ENCODE measurements at places on chromosomes 6 and 20.

GRCh38 chr20:44576297-44576696 lies 6.1 kb upstream of the PKIG start:
- no peak for DNase-seq

DNA sequence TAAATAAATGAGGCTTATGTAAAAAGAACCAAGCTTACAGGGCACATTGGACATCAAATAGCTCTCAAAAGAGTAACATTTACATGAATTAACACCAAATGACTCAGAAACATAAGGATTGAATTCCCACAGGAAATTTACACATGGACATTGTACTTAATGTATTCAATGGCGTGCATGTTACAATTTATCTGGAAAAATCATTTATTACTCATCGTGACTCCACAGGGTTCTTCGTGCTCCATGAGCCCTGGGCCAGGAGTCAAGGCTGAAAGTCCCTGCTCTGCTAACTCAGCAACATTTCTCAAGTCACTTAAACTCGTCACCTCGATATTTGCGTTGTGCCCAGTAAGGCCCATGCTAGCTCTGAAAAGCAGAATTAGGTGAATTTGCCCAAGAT lies 158.5 kb downstream of the PHACTR1 start:
- DNase-seq: no peak

- no peak for DNase-seq
Observed at GRCh38 chr6:13474360-13474759, 13.0 kb downstream of the GFOD1 start.

DNA sequence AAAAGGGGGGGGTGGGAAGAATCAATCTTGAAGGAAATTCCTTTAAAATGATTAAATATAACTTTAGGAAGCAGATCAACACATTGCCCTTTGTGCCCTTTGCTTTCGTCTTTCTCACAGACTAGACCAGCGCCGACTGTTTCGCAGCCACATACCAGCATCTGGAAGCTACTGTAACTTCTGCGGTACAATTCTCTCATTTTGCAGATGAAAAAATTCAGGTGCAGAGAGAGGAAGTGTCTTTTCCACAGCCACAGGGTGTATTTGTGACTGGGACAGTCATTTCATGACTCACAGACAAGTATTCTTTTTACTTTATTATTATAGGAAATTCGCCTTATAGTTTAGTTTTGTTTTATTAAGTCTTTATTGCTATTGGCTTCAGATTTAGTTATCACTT lies 84.2 kb downstream of the UST start:
- DNase-seq: no peak

GRCh38 chr6:117395164-117395563 lies 30.6 kb downstream of the ROS1 start:
- DNase-seq: no peak

DNA sequence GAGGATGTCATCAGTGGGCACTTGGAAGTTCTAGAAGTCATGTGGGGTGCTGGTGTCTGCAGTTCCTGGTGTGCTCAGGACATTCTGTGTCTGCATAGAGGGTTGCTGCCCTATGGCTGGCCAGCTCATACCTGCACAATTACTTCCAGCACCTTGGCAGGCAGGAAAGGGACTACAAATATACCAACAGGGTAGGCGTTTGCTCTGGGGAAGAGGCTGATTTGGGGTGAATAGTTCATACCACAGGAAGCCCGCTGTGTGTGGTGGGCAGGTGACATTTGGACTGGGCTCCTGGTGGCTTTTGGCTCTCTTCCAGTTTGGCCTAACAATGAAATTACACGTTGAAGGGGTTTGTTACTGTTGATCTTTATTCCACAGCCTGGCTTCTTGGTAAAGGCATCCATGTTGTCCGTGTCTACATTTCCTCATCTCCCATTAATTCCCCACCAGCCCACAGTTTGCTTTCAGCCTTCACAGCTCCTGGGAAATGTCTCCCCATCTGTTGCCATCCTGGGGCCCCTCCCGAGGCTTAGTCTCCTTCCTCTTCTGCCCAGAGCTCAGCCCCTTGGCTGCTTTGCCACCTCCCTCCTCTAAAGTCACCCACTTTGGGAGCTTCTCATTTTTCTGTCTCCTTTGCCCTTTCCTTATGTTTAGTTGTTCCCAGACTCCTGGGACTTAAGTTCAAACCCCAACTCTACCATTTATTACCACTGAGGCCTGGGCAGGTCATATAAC lies 88.1 kb downstream of the RSPH3 start:
- peak; percentile 46 for DNase-seq

GRCh38 chr6:107638493-107638892 lies 148.6 kb downstream of the SOBP start:
- DNase-seq: no peak

DNA sequence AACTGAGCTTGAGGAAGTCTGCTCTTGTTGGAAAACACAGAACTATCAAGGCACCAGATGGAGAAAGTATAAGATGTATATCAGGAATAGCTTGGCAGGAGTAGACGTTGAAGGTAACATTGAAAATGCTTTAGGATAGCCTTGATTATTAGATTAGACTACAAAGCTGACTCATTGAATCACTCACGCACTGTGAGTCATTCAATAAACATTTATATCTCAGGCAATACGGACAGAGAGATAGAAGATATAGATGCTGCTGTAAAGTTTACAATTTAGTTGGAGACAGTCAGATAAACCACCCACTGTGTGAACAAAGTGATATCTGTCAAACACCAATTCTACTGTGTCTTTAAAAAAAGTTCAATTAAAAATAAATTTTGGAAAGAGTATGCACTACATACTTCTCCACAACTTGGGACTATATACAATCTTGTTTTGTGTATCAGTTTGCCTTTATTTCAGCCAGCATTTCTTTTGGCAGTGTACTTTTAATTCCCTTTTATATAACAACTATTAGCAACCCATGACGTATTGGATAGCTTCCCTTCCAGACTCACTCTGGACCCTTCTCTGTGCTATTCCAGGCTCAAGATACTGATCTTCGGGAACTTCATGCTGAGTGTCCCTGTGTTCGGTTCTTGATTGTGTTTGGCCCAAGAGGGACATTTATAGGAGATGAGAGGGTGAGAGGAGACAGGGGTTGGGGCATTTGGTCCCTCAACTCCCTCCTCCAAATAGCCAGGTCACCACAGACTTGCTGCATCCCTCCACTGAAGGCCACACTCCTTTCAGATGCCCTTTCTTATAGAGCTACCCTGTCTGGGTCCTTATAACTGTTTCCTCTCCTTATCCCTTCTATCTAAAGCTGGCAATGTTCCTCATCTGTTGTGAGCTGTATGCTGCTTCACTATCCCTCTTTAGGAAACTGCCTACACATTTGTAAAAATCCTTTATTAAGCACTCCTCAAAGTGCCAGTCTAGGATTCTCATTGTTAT lies 176.6 kb upstream of the PTPRK start:
- no peak for DNase-seq

DNA sequence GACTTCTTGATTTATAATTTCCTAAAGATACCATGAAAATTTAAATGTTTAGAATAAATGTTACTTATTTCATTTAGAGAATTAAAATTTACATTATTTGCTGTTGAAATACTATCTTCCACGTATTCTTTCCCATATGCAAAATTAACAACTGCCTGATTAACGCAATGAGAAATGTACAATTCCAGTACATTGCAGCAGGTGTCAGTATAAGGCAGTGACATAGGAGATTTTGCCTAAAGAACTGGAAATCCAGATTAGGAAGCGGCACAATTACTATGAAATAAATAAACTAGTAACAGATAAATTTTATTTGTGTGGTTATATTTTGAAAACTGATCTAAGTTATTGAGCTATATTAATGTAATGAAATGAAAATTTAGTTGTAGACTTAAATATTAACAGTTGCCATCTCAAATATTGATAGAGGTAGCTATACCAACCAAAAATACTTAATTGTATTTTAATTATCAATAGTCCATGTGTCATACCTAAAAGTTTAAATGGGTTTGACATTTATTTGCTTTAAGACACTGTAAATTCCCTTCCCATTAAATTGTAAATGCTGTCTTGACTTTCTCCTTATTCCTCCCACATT lies 300.2 kb downstream of the UTRN start:
- DNase-seq: peak; percentile 8

DNA sequence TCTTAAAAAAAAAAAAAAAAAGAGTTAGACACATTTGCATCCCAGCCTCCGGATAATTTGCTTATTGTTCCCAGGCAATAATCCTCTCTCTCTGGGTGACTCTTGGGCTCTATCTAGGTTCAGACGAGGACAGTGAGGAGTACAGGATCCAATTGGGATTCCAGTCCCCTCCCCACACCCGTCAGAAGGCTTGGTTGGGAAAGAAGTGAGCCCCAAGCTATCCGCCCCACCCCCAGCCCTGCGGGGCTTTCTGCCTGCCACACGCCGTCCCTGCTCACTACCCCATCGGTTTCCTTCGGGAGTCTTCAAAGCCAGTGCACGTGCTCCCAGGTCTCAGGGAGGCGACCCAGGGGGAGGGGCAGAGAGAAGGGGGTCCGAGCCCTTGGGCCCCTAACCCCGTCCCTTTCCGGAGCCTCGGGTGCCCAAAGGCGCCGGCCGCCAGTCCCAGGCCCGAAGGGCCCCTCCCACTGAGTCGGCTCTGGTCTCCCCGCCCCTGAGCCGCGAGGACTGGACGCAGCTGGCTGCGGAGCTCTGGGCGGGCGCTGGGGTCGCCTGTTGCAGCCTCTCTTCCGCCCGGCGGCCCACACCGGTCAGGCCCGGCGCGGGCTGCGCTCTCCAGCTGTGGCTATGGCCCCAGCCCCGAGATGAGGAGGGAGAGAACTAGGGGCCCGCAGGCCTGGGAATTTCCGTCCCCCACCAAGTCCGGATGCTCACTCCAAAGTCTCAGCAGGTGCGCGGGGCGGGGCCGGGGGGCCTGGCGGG lies 2.5 kb downstream of the MYMX start:
- peak; percentile 86 for DNase-seq

DNA sequence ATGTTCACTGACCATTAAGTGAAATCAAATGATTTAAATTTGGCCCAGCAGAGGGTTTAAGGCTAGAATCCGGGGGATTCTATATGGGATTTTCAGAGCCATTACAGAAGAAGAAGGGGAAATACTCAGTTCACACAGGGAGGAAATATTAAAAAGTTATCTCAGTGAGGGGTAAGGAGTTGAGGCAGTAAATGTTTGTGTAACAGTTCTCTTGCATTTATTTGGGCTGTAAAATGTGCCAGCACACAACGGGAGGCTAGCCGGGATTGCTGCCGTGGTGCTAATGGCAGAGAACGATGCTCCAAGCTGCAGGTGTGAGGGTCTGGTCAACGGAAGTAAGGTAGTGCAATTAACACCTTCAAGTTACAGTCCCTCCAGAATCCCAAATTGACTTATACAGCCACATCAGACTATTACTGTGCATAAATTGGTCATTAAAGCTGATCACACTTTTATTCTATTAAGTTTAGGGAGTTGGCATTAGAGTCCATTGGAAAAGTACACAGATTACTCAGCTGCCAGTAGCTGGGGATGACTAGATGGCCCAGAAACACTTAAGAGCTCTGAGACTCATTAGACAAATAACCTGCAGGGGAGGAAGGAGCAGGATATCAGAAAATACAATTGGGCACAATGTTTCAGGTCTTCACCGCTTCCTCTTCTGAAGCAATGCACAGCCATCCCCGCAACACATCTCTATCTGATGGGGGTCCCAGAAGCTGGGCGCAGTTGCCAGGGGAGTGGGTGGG lies 31.3 kb downstream of the PPP1R3G start:
- DNase-seq: no peak

GRCh38 chr20:7579888-7580287 lies 360.4 kb downstream of the HAO1 start:
- no peak for DNase-seq

GRCh38 chr20:4303136-4303535 lies 287.8 kb upstream of the RNF24 start:
- no peak for DNase-seq

DNA sequence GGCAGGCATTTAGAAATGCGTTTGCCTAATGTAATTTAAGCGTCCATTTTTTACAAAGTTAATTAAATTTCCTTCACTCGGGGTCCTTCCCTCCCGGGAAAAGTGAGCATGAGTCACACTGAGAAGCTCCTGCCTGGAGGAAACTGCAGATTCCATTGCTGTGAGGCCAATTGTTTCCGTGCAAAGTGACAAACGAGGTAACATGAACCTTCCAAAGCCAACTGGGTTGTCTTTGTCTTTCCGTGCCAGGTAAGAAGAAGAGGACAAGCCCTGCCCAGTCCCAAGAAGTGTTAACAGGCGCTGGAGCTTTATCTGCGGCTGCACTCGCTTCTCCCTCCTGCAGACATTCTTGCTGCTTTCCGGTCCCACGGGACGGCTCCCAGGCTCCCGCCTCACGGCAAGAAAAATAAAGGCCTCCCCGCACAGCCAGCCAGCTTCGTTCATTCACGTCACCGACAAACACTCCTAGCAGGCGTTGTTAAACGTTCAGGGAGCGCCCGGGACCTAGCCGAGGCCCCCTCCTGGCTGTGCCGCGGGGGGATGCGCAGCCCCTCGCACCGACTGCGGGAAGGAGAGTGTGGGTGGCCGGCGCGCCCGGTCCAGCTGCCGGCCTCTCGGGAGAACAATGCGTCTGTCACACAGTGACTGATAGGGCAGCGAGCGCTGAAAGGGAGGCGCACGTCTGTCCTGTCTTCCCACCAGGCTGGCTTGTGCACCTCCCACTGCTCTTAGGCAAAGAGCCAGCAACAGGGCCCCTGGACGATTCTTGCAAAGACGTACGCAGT lies 61.5 kb upstream of the HDDC2 start:
- no peak for DNase-seq

- no peak for DNase-seq
Observed at GRCh38 chr20:22410556-22411130, 173.7 kb downstream of the FOXA2 start.

DNA sequence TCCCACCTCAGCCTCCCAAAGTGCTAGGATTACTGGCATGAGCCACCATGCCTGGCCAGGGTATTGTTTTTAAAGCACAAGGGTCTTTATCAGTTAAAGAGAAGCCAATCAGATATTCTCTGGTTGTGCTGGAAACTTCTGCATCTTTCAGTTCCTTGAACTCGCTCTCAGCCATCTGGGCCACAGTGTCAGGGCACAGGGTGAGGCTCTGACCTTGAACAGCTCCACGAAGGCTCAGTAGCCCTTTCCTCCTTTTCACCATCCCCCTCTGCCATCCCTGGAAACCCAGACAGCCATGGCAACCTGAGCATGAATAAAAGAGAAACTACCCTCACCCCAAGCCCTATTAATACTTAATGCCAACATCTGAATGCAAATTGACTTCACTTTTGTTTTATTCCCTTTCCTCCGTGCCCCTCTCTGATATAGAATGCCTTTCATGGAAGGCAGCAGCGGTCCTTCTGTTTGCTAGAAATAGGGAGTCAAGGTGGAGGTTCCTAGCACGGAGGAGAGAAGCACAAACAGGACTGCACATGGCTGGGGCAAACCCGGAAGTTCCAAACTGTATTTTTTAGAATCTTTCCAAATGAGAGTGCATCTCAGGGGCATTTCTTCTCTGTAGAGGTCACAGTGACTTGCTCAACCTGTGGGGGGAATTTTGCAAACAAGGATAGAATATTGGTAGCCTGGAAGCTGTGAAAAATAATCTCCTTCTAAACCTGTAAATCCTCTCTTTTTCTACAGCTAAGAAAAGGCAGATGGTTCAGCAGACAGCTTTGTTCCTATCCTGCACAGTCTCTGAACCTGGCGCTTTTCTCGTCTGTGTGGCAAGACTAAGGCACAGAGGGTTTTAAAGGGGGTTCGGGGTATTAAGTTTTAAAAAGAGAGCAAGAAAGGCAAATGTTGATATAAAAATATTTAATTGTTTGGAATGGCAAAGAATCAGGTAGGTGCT lies 176.4 kb upstream of the RREB1 start:
- no peak for DNase-seq

GRCh38 chr20:50438986-50439407 lies 71.2 kb upstream of the PTPN1 start:
- no peak for DNase-seq

- no peak for DNase-seq
Observed at GRCh38 chr6:45965792-45966191, 49.9 kb downstream of the CLIC5 start.

GRCh38 chr6:35058865-35059522 lies 82.1 kb downstream of the TCP11 start:
- no peak for DNase-seq

Measured in GM06990 (cell line).